ENCODE measurements at places on chromosomes 2 and 18. TPM values are rescaled to one million over a fixed set of nuclear protein-coding genes. Genes with fewer than 3 reads are reported as not detected.

Gene CTLA4
- total RNA-seq: 7.6 TPM

Gene NOL4
- total RNA-seq: not detected

- DNase-seq: no peak
Measured at GRCh38 chr2:162113088-162113775, 38.8 kb downstream of the GCG start.

- DNase-seq: no peak
Measured at GRCh38 chr2:144215701-144216675, 303.9 kb downstream of the ZEB2 start.

DNA sequence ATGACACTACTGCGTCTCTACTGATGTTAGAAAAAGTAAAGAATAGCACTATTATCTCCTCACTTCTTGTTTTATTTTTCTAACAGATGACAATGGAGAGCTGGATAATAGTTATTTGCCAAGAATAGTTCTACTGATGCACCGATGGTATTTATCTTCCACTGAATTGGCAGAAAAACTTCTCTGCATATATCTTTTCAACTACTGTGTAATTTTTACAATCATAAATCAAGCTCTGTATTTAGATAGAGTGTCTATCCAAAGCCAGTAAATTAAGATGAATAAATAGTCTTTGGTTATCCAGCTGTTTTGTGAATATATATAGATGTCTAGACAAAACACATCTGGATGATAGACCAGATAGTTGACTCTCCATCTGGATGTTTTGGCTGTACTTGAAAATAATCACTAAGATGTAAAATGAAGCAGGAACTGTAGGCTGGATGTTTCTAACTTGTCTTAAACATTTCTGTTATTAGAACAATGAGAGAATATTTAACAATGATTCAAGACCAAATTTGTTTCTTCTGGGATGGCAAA lies 40.1 kb downstream of the RASGRP3 start:
- no peak for DNase-seq
